A375 (cell line): ENCODE measurements at places on chromosomes 2 and 18. TPM values are rescaled to one million over a fixed set of nuclear protein-coding genes. Genes with fewer than 3 reads are reported as not detected.

Gene GATA6
- total RNA-seq, result 4.2 and 4.3 TPM in 2 replicates

Gene MYL12B
- total RNA-seq, result 182 and 206 TPM in 2 replicates

Gene OSBPL6
- total RNA-seq, result 5.7 and 7.0 TPM in 2 replicates

Gene COL4A3
- not detected in 2 replicates for total RNA-seq

Gene HAAO
- not detected in 2 replicates for total RNA-seq

Gene AGXT
- not detected in 2 replicates for total RNA-seq

Gene TUBA3E
- not detected in 2 replicates for total RNA-seq

Gene SNRNP27
- 53.8 and 56.6 TPM in 2 replicates for total RNA-seq

Gene PTH2R
- total RNA-seq, result 0.11 TPM in 1 of 2 replicates, not detected in the other

Gene RBM44
- 0.16 and 0.53 TPM in 2 replicates for total RNA-seq

Gene CHST9
- 0.05 and 0.19 TPM in 2 replicates for total RNA-seq

Gene DSC3
- total RNA-seq, result 2.6 and 3.1 TPM in 2 replicates

Gene LCT
- total RNA-seq, result 0.04 and 0.08 TPM in 2 replicates

Gene TOGARAM2
- total RNA-seq, result 0.08 TPM in 1 of 2 replicates, not detected in the other

Gene EPB41L5
- total RNA-seq, result 2.4 and 2.5 TPM in 2 replicates

Gene C2orf78
- total RNA-seq, result not detected in 2 replicates

Gene ESPNL
- total RNA-seq, result 0.40 and 0.41 TPM in 2 replicates

Gene EIF2B4
- total RNA-seq, result 33.2 and 38.4 TPM in 2 replicates

Gene AOX1
- total RNA-seq, result 2.6 and 3.1 TPM in 2 replicates

Gene SNTG2
- not detected in 2 replicates for total RNA-seq

Gene TMEM200C
- total RNA-seq, result 0.42 TPM in 1 of 2 replicates, not detected in the other

Gene EPB41L3
- total RNA-seq, result 5.2 and 5.7 TPM in 2 replicates

Gene UGT1A8
- not detected in 2 replicates for total RNA-seq

Gene HOXD9
- total RNA-seq, result 5.4 and 5.7 TPM in 2 replicates

Gene C1QL2
- not detected in 2 replicates for total RNA-seq

Gene SERPINB10
- not detected in 2 replicates for total RNA-seq

Gene ZNF385B
- total RNA-seq, result not detected in 2 replicates

Gene MYO3B
- not detected in 2 replicates for total RNA-seq

Gene IGFBP5
- total RNA-seq, result 43.6 and 55.6 TPM in 2 replicates

Gene DSG3
- total RNA-seq, result not detected in 2 replicates

Gene NOSTRIN
- 0.50 TPM in 1 of 2 replicates, not detected in the other for total RNA-seq

Gene MERTK
- 0.13 TPM in 1 of 2 replicates, not detected in the other for total RNA-seq
